IMR-90 (cell line): ENCODE measurements at places on chromosomes 12 and 14.
A peak's percentile ranks its signal among the peaks of the same experiment; 100 is the strongest.

DNA sequence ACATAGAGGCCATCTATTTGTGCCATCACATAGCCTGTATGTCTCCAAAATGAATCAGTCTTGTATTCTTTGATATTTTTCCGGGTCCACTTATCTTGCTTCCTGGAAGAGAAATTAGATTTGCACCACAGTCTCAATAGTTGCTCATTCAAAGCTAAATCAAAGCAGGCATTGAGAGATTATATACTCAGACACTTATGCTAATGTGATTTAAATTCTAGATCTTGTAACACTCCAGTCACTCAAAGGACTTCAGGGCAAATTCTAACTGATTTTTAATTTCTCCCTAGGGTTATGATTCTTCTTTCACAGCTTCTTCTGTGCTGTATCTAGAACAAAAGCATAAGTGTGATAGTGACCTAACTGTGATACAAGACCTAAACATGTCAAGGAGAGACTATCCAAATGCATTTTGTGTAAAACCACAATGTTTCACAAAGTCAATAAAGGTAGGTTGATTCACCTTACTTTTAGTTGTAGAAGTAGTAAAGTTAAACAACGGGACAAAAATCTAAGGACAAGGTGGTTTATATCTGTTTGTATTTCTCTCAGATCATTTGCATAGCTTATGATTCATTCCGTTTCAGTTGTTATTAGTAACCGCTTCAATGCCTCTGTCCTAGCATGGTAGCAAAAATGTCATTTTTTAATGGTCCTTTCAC lies 26.8 kb downstream of the PLBD1 start:
- no peak for DNase-seq

GRCh38 chr12:74365178-74365964 lies 172.3 kb upstream of the ATXN7L3B start:
- DNase-seq, result peak; percentile 33

- DNase-seq, result peak; percentile 53
These were observed 231.1 kb downstream of the CACNA1C start for GRCh38 chr12:2283916-2284315.

GRCh38 chr14:51650716-51651387 lies 858 bp upstream of the FRMD6 start:
- no peak for DNase-seq

DNA sequence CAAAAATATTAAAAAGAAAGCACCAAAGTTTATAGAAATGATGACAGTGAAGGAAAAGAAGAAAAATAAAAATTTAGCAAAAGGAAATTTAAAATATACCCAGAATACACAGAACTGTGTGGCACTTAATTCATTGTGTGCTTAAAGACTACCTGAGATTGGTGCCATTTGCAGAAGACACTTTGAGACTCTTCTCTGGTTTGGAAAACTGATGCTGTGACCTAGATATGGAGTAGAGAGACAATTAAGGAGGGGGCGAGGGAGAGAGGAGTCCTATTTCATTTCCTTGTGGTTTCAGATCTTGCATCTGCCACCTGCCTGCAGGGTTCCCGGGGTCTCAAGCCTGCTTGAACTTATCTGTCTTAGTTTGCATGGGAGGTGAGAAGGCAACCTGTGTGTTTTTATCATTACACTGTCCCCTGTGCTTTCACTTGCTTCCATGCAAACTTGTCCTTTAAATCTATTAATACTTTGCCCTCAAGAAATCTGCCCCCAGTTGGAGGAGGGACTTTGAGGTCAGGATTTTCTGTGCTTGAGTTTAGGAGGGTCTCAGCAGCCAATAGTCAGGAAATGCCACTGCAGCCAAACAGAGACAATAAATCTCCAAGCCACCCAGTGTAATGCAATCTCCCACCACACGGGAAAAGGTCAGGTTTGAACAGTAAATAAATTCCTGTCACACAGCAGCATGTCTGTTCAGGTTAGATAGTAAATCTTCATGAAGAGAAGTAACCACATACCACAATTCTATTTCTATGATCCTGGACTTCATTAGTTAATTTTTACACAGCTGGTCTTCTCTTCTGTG lies 119.4 kb downstream of the CAND1 start:
- no peak for DNase-seq

GRCh38 chr12:90953956-90954421 lies 987 bp downstream of the CCER1 start:
- DNase-seq, result no peak
